ENCODE measurements at places on chromosomes 1 and 21.
A peak's percentile ranks its signal among the peaks of the same experiment; 100 is the strongest.

DNA sequence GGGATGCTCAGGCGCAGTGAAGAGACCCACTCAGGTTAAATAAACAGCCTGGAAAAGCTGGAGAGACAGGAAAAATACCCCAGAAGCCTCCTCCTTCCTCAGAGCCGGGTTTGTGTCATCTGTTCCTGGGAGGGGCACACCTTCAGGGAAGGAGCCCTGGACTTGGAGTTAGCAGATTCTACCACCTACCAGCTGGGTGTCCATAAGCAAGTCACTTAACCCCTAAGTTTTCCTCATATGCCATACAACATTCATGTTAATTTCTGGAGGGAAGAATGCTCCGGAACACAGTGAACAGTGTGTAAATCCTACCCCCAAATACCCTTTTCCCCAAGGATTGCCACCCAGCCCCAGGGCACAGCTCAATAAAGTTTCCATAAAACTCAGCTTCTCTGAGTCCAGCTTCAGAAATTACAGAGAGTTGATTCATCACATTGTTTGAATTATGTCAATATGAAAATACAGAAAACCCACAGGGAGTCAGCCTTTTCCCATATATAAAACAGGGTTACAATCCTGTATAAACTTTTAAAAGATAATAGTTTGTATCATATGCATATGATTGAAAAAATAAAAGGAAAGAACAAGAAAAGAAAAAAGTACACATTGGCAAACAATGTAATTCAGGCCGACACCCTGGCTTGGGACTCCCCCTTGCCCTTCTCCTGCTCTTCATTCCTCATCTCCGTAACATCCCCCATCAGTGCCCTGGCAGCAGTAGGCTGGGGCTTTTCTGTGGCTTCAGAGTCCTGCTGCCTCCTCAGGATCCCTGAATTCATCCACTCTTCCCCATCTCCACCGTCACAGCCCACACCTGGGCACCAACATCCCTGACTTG, 291.8 kb upstream of the USP24 start:
- no peak for DNase-seq

GRCh38 chr21:45335761-45336534, 48.3 kb upstream of the POFUT2 start:
- no peak for DNase-seq

DNA sequence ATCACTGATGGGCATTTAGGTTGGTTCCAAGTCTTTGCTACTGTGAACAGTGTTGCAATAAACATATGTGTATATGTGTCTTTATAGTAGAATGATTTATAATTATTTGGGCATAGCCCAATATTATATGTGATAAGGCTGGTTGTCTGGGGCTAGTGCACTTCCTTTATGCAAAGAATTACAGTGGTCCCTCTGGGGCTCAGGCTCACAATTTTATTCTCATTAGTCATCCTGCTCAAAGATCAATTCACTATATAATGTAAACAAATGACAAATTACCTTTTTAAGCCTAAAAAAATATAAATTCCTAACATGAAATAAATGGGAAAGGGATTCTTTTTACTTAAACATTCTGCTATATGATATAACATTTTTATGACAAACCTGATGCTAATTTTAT, 5.0 kb downstream of the PLPPR4 start:
- DNase-seq, result no peak

GRCh38 chr1:64403331-64403730, 66.6 kb upstream of the CACHD1 start:
- no peak for DNase-seq

GRCh38 chr1:119806489-119806888, 4.8 kb downstream of the REG4 start:
- DNase-seq, result no peak

GRCh38 chr1:187244623-187245022, 415.9 kb downstream of the PLA2G4A start:
- DNase-seq, result no peak

- no peak for DNase-seq
These were observed 300.9 kb downstream of the ASTN1 start for GRCh38 chr1:176863613-176864012.

DNA sequence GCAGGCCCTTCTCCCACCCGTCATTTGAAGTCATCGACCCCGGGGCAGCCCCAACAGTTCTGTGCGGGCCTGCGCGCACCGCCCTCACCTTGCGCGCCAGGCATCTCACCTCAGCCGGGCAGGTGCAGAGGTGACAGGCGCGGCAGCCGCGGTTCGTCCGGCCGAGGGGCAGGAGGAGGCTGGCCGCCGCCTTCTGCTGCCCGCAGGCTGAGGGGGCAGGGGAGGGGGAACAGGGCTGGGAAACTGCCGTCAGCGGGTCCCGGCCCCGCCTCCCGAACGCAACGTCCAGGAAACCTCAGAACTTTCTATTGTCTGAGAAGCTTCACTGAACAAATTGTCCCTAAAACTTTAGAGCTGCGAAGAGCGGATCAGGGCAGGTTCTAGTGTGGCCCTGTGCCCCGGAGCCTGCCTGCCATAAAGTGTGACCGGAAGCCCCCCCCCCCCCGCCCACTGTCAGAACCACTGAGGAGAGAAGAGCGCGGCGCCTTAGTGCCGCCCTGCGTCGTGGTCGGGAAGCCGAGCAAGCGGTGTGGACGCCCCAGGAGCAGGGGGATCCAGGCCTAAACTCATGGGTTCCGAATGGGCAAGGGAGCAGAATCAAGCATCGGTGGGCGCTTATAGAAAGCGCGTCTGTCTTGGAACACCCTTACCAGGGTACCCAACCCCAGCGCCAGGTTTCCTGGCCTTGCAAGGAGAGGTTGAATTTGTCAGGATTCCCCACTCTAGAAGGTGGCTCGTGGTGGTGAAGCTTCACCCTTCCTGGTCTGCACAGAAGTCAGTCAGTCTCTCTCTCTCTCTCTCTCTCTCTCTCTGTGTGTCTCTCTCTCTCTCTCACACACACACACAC, 13.3 kb upstream of the TBX15 start:
- DNase-seq, result peak; percentile 36

DNA sequence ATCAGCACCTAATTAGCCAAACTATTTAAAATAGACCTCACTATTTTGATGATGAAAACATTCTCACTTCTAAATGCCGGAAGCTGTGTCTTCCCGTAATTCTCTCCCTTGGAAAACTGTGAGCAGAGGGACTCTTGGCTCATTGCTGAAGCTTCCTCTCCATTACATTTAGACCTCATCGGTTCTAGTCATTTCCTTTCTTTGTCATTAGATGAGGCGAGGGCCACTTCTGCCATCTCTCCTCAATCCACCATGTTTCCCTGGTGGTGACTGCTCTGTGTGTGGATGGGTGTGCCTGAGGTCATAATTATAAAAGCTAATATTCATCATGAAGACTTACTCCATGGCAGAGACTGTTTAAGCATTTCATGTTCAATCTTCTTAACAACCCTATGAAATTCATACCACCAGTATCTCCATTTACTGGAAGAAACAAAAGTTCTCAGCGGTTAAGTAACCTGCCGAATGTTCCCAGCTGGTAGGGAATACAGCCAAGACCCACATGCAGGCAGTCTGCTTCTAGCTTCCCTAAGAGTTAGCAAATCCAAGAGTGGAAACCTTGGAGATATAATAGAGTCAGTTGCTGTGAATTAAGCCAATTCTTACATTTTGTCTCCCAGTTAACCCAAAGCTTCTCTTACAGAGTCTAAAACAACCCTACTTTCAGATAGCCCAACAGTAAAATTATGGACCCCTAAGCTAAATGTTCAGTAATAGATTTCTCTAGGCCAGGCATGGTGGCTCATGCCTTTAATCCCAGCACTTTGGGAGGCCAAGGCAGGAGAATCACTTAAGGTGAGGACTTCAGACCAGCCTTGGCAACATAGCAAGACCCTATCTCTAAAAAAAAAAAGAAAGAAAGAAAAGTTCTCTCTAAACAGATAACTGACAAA, 156.2 kb downstream of the ZBTB18 start:
- no peak for DNase-seq

DNA sequence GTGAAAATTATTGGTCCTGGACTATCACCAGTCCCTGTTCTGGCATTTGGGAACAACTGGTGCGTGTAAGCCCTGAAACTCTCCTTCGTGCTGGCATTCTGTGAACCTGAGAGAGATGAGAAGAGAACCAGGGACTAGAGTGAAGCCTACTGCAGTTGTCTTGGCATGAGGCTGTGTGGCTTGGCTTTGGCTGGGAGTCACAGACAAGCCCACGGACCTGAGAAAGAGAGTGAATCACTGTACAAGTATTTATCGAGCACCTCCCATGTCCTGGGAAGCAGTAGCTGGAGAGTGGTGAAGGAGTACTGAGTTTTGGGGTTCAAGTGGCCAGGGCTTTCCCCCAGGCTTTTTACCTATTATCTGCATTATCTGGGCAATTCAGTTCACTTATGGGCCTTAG, 63.3 kb downstream of the FGGY start:
- DNase-seq, result no peak

- DNase-seq, result no peak
These were observed 468.7 kb downstream of the PTBP2 start for GRCh38 chr1:97190326-97190725.

DNA sequence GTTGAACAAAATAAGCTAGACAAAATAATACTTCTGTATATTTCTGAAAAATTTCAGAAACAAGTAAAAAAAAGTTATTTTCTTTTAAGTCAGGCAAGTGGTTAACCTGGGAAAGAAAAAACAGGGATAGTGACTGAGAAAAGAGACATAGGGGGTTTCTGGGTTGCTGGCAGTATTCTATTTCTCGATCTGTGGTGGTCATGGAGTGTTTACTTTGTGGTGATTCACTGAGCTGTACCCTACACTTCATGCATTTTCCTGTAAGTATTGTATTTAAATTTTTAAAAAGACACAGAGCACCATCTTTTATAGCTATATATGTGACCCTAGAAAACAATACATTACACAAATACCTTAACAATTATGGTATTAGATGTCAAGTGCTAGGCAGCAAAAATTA, 58.2 kb downstream of the ZNF644 start:
- no peak for DNase-seq

- peak; percentile 42 for DNase-seq
These were observed 1.7 kb upstream of the ADAMTS4 start for GRCh38 chr1:161200421-161200991.

DNA sequence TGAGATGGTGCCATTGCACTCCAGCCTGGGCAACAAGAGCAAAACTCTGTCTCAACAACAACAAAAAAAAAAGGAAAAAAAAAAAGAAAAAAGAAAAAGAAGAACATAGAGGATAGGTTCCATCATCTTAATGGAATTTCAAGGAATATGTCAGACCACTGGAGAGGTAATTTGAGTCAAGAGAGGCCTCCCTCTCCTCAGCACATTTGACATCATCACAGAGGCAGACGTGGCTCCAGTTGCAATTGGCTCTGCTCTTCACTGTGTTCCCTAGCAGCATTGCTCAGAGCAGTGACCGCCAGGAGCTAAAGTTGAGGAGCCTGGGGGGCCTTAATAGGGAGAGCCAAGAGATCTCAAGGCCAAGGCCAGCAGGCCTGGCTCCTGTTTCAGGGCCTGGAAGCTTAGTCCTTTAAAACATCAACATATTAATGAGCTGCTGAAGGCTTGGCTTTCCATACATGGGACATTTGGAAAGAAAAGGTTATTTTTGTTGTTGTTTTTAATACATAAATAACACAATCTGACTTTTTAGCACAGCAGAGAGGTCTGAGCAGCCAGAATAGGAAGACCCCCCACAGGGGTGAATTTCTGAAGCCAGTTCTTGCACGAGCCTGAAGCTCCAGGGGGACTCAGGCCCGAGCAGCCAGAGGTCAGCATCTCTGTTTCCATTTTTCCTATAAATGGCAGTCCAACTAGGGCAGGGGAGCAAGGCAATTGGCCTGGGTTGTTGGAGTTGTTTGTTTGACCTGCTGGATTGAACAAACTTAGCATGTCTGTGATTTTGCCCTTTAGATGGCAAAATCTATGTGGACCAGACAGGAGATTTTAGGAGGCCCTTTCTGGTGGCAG, 118.3 kb upstream of the FGGY start:
- no peak for DNase-seq

Measured in neural progenitor cell (in vitro differentiated cells).